Liver (tissue), 10 donors: ENCODE measurements at places on chromosomes 2 and 18. TPM values are rescaled to one million over a fixed set of nuclear protein-coding genes. Genes with fewer than 3 reads are reported as not detected.

- no peak overlapping the region for H3K27ac ChIP-seq
- H3K4me1 ChIP-seq = peaks cover 1% of the 10 kb centered on the region
- H3K4me3 ChIP-seq = no peak overlapping the region
- no peaks in the 10 kb centered on the region for H3K27me3 ChIP-seq
- no peak for DNase-seq
These were observed 201.2 kb downstream of the PIK3C3 start for GRCh38 chr18:42156281-42156680.

GRCh38 chr18:23320709-23321236 lies 132.3 kb upstream of the RIOK3 start:
- no peak overlapping the region for H3K27ac ChIP-seq
- H3K4me3 ChIP-seq = no peak overlapping the region
- no peaks in the 10 kb centered on the region for H3K4me1 ChIP-seq
- H3K27me3 ChIP-seq = no peaks in the 10 kb centered on the region

GRCh38 chr2:45003579-45004551 lies 5.4 kb downstream of the SIX2 start:
- DNase-seq = no peak
- H3K27me3 ChIP-seq = peaks cover 7% of the 10 kb centered on the region
- peaks cover 48% of the 10 kb centered on the region for H3K4me1 ChIP-seq

- H3K27me3 ChIP-seq = peaks cover 3% of the 10 kb centered on the region
- H3K36me3 ChIP-seq = no peaks in the 10 kb centered on the region
- H3K27ac ChIP-seq = no peak overlapping the region
- no peak for DNase-seq
- H3K4me3 ChIP-seq = no peak overlapping the region
These were observed 37.9 kb downstream of the MAP3K19 start for GRCh38 chr2:135009339-135009738.

GRCh38 chr18:34783501-34783900 lies 73.4 kb downstream of the DTNA start:
- no peak overlapping the region for H3K27ac ChIP-seq
- H3K4me3 ChIP-seq = no peak overlapping the region
- no peak for DNase-seq
- H3K36me3 ChIP-seq = no peaks in the 10 kb centered on the region

DNA sequence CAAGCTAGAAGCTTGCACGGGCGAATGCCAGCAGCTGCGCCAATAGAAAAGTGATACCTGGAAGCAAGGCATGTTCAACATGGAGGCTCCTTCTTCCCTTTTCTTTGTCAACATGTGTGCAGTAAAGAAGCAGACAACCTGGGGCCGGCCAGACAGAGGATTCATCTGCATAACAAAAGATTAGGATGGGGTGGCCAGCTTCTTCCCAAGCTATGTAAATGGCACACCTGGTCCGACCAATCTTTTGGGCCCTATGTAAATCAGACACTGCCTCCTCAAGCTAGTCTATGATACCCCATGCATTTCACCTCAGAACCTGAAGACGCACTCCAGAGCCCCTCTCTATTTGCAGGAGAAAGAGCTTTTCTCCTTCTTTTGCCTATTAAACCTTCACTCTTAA lies 66.4 kb upstream of the TGFA start:
- DNase-seq = no peak
- no peaks in the 10 kb centered on the region for H3K4me1 ChIP-seq
- no peaks in the 10 kb centered on the region for H3K36me3 ChIP-seq

DNA sequence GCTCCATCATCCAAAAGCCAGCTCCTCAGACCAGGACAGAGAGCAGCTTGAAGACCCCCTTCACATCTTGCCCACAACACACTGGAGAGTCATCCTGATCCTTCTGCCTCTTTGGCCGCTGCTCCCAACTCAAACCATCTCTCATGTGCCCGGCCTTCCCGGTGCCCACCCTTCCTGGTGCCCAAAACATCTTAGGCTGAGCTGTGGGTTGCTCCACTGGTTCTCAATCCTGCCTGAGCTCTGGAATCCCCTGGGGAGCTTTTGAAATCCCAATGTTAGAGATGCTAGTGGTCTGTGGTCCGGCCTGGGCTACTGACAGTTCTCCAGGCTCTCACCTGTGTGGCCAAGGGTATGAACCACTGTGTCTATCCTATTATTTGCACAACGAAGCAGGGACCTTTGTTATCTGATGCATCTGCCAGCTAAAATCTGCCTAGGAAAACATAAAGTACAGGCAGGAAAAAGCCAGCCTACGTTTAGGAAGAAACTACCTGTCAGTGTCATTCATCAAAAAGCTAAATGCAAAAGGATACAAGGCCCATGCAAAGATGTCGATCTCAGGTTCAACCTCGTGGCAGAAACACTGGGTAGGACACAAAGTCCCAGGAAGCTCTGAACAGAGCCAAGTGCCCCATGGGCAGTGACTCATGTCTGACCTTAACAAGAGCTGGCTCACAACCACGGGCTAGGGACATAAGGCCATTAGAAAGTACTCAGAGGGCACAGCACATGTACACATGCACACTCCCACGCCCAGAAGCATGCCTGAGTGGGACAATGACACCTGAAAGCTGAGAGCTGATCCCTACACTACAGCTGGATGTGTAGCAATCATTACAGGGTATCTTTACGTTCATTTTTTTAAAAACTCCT lies 30.8 kb downstream of the TBC1D8 start:
- H3K36me3 ChIP-seq = no peaks in the 10 kb centered on the region
- H3K27me3 ChIP-seq = no peaks in the 10 kb centered on the region
- peaks cover 45% of the 10 kb centered on the region for H3K4me1 ChIP-seq
- DNase-seq = no peak
- H3K4me3 ChIP-seq = no peak overlapping the region

DNA sequence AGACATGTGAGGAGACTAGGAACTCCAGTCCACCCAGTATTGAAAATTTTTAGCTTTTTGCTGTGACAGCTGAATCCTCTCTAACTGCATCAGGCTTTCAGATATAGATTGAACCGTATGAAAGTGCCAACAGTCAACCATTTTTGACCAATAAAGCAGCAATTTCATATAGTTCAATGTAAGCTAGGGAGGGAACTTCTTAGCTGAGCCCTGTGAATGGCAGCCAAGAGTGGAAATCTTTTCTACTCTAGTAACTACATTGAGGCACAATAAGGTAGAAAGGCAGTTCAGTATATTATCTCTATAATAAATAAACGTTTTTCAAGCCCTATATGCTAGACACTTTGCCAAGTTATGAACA lies 96.3 kb upstream of the TANK start:
- no peak overlapping the region for H3K4me3 ChIP-seq
- H3K4me1 ChIP-seq = peaks cover 6% of the 10 kb centered on the region
- no peaks in the 10 kb centered on the region for H3K27me3 ChIP-seq
- no peaks in the 10 kb centered on the region for H3K36me3 ChIP-seq

GRCh38 chr2:109649736-109650695 lies 35.9 kb downstream of the SOWAHC start:
- DNase-seq = no peak
- no peaks in the 10 kb centered on the region for H3K36me3 ChIP-seq
- H3K27ac ChIP-seq = no peak overlapping the region

GRCh38 chr18:68861365-68861764 lies 63.5 kb downstream of the CCDC102B start:
- H3K27ac ChIP-seq = no peak overlapping the region
- H3K4me1 ChIP-seq = peaks cover 13% of the 10 kb centered on the region
- no peak overlapping the region for H3K4me3 ChIP-seq
- no peak for DNase-seq

The HOXD1 gene
- polyA plus RNA-seq = not detected

The SLC11A1 gene
- 2.7 TPM for polyA plus RNA-seq

The ANKRD39 gene
- 22.7 TPM for polyA plus RNA-seq

The FHOD3 gene
- 0.57 TPM for polyA plus RNA-seq

The CYP26B1 gene
- 0.47 TPM for polyA plus RNA-seq

The IL1R1 gene
- polyA plus RNA-seq = 38.2 TPM

The GYPC gene
- polyA plus RNA-seq = 9.3 TPM

The FBXO36 gene
- 0.74 TPM for polyA plus RNA-seq
